ENCODE measurements at places on chromosomes 12 and 14.

- no peak for DNase-seq
Observed at GRCh38 chr14:81276073-81277069, 55.6 kb upstream of the GTF2A1 start.

- DNase-seq = no peak
Observed at GRCh38 chr14:35281341-35281740, 10.8 kb upstream of the PSMA6 start.

DNA sequence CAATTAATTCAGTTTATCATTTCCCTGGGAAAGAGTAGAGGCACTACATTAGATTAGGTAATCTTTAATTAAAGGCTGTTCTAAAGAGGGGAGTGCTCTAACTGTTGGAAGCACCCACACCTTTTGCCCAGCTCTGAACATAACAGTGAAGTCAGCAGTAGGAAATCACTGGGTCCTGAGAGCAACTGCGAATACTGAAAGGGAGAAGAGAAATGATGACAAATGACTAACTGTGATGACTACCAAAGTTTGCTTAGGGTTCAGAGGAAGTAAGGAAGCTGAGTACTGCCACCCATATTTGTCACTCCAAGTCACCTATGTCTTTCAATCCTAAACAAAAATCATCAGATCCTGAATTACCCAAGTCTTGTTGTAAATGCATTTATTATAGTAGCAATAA, 140.6 kb downstream of the EPS8 start:
- DNase-seq = no peak

DNA sequence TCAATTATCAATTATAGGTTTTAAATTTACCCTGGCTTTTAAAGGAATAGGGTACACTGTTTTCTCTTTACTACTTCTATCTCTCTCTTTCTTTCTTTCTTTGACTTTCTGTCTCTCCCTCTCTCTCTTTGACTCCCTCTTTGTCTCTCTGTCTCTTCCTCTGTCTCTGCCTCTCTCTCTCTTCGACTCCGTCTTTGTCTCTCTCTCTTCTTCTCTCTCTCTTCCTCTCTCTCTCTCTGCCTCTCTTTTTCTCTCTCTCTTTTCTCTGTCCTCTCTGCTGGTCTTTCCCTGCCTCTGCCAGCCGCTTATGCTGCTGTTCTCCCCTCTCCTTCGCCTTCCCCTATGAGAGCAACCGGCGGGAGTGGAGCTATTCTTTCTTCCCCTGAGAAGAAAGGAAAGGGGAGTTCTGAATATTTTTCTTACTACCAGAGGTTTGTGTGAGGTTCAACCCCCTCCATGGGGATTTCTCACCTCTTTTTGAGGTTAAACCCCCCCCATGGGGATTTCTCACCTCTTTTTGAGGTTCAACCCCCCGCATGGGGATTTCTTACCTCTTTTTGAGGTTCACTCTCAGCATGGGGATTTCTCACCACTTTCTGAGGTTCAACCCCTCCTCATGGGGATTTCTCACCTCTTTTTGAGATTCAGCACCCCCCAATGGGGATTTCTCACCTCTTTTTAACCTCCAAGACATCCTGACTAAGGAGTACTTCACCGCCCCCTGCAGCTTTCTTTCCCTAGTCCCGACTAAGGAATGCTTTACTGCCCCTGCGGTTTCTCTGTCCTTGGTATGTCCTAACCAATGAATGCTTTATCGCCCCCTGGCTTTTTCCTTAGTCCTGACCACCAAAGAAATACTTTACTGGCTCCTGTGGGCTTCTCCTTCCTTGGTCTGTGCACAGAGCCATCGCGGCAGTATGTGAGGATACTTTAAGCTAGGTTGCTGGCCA, 27.4 kb upstream of the DDHD1 start:
- DNase-seq = peak; percentile 22

GRCh38 chr14:55730592-55731310, 150.7 kb downstream of the KTN1 start:
- no peak for DNase-seq

DNA sequence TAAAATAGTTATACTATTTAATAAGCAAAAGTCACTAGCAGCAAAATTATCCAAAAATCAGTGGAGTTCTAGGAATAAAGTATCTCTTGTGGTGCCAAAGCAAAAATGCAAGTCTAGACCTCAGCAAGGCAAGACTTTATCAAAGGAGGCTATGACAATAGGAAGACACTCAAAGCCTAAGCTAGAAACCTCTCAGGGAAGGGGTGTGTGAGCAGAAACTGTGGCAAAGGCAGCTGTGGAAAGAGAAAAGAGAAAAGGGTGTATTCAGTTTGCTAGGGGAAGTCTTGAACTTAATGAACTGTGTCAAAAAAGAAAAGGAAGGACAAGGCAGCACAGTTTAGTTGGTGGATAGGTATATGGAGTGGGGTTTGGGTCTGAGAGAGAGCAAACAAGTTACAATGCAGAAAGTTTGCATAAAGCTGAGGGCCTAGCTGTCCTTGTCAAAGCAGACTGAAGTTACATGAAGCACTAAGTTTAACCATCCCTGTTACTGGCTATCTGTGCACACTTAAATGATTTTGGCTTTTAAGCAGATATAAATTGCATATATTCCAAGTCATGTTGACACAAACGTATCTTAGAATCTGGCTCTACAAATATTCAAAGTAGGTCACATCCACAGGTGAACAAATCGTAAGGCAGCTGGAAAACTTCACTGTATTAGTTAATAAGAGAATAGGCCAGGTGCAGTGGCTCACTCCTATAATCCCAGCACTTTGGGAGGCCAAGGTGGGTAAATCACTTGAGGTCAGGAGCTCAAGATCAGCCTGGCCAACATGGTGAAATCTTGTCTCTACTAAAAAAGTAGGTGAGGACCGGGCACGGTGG, 31.0 kb upstream of the AMN1 start:
- DNase-seq = no peak

GRCh38 chr14:52694761-52695480, 437 bp downstream of the ERO1A start:
- peak; percentile 35 for DNase-seq

GRCh38 chr14:34711169-34711568, 3.2 kb downstream of the CFL2 start:
- no peak for DNase-seq

Measured in H7 (cell line).